Epithelial cell of esophagus (primary cell): ENCODE measurements at places on chromosomes 4 and X.

- no peak for DNase-seq
Observed at GRCh38 chr4:2141022-2141761, 82.1 kb downstream of the NAT8L start.

DNA sequence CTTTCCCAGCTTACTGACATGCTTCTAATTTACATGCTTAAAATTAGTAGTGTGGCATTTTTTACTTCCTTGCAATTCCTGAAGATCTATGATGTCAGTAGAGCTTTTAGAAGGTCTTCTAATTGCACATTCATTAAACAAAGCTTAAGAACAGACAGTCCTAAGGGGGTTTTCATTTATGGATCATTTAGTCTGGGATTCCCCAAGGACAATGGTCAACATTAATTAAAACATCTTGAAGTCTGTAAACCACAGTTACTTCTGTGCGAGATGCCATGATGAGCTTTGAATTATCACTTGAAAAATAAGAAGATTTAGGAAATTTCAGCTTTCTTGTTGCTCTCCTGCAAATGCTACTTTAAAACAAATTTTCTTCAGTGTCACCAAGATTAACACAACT, 20.2 kb downstream of the ANXA3 start:
- DNase-seq = no peak

DNA sequence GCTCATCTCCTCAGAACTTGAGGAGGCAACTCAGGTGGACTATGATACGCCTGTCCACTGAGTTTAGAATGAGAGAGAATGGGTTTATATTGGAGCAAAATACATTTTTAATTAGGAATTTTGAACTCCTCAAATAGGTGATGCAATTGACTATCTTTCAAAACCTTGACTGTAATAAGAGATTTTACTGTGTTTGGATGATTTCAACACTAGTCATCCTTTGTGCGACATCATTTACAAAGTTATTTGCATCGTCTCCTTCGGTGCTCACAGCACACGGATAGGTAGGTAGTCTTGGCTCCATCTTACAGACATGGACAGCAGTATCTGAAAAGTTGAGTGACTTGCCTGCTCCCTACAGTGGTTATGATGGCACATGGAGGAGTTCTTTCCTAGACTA, 67.0 kb downstream of the AASDH start:
- peak; percentile 63 for DNase-seq

GRCh38 chrX:33211356-33212260, at the start of gene DMD:
DMD (minus strand) TSS chrX:33211549; CDS start chrX:33211312, 237 bp downstream.
- DNase-seq = peak; percentile 65

- DNase-seq = no peak
Observed at GRCh38 chrX:24335871-24336270, 22.0 kb upstream of the SUPT20HL2 start.

GRCh38 chr4:102055805-102056204, 265.3 kb downstream of the BANK1 start:
- DNase-seq = no peak

DNA sequence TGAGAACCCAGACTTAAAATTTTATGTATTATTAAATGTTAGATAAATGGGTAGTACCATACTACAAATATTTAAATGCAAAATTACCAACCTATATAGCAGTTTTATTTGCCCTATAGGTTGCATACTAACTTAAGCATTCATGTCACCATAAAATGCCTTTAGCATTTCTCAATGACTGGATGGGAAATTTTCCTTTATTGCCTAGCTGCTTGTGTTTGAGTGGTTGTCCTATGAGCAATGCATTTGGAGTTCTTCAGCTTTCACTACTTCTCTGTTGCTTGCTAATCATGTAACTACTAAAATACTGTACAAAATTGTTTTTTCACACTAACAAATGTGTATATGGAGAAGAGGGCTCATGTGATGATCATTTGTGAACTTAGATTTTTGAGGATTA, 44.2 kb upstream of the CEP135 start:
- DNase-seq = peak; percentile 10

DNA sequence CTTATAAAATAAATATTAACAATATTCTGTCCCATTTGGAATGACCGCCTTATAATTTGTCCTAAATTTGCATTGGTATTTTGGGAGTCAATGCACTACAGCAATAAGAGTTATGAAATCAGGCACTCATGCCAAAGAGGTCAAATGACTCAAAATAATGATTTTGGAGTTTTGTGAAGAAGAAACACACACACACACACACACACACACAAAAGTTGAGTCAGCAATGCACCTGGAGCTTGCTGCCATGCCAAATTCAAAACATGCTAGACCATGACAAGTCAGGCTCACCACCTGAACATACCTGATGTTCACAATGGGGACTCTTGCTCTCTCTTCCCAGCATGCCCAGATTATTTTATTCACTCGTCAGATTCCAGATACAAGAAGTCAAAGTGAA, 56.7 kb downstream of the PROM1 start:
- peak; percentile 48 for DNase-seq

- DNase-seq = no peak
Observed at GRCh38 chr4:174434455-174434854, 87.8 kb downstream of the HPGD start.

DNA sequence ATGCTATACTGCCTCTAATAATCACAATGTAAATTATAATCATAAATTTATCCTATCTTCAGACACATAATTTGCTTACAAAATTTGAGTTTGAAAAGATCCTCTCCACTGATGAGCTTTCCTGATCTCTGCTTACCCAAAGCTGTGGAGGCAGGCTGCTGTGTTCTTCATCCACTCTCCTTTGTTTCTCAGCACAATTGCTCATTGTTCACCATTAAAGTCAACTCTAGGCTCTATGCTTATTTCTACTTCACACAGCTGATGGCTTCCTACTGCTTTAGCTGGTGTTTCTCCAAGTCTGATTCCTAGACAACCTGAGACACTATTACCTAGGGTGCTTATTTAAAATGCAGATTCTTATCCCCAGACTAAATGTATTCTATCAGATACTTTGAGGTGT, 319.7 kb downstream of the PCDH18 start:
- no peak for DNase-seq

DNA sequence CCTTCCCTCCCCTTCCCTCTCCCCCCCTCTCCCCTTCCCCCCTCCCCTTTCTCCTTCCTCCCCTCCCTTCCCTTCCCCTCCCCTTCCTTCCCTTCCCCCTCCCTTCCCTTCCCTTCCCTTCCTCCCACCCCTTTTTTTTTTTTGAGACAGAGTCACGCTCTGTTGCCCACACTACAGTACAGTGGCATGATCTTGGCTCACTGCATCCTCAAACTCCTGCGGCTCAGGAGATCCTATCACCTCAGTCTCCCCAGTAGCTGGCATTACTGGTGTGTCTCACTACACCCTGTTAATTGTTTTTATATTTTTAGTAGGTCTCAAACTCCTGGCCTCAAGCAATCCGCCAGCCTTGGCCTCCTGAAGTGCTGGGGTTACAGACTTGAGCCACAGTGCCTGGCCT, 66.6 kb downstream of the TBC1D9 start:
- DNase-seq = no peak

- no peak for DNase-seq
Observed at GRCh38 chr4:1243451-1244080, 5.4 kb downstream of the CTBP1 start.

DNA sequence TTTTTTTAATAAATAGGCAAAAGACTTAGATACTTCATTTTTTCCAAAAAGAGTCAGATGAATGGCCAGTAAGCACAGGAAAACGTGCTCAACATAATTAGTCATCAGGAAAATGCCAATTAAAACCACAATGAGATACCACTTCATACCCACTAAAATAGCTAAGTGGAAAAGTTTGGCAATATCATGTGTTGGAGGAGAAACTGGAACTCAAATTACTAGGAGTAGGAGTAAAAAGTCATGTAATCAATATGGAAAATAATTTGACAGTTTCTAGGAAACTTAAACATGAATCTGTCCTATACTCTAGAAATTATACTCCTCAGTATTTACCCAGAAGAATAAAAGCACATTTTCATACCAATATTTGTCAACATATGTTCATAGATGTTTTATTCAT, 449.8 kb downstream of the INPP4B start:
- DNase-seq = peak; percentile 66

DNA sequence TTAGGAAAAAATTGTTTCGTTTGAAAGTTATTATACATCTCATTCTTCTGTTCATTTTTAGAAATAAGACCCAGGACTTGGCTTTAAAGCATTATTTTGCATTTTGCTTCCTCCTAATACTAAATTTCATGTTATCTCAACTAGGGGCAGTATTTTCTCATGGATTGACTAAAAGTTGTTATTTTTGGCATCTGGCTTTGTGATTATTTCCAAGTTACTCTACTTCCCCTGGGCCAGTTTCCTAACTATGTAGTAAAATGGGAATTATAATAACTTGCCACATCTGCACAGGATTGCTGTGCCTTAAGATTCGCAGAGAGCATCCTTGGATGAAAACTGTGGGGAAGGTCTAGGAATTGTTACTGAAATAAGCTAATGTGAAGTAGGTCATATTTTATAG, 3.0 kb downstream of the RBPJ start:
- no peak for DNase-seq

GRCh38 chrX:103120748-103121147, 27.8 kb upstream of the NXF3 start:
- DNase-seq = no peak

GRCh38 chr4:86414686-86415085, 54.8 kb upstream of the MAPK10 start:
- no peak for DNase-seq
